HFFc6 (cell line): ENCODE measurements at places on chromosomes 6 and 20. TPM values are rescaled to one million over a fixed set of nuclear protein-coding genes. Genes with fewer than 3 reads are reported as not detected.

GRCh38 chr6:22146678-22146930, 150.2 kb downstream of the PRL start:
- no peak for DNase-seq

GRCh38 chr20:891058-891705, 25.0 kb downstream of the ANGPT4 start:
- DNase-seq, result no peak

GRCh38 chr6:51029561-51029960, 210.9 kb downstream of the TFAP2B start:
- DNase-seq, result no peak

DNA sequence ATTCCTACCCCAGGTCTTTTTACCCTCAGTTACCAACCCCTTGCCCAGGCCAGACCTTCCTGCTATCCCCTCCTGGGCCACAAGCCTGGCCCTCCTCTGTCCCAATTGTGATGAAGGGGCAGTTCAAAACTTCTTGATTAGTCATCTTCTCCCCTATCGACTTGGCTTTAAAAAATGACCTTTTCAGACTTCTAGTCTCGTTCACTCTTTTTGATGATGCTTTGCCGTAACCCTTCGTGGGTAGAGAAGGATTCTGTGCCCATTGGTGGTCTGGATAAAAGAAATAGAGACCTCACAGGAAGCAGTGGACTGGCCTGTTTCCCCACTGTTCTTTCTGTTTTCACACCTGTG, 5.5 kb downstream of the VEGFA start:
- DNase-seq, result no peak

DNA sequence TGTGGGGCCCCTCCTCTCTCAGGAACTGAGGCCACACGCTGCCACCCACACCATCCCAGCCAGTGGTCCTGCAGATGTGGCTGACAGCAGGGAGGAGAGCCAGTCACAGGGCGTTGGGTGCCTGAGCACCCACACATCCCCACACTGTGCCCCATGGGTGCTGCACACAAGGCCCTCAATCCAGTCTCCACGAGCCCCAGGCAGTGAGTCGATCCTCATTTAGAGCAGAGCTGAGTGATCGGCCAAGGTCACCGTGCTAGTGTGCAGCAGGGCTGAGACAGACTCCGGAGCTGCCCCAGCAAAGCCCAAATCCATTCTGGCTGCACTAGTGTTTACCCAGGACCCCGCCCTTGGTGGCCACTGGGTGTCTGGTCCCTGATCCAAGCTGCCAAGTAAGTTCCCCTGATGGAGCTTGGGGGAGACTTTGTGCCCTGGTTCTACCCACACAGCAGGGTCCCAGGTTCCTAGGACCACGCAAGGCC, 9.0 kb downstream of the C20orf203 start:
- no peak for DNase-seq

DNA sequence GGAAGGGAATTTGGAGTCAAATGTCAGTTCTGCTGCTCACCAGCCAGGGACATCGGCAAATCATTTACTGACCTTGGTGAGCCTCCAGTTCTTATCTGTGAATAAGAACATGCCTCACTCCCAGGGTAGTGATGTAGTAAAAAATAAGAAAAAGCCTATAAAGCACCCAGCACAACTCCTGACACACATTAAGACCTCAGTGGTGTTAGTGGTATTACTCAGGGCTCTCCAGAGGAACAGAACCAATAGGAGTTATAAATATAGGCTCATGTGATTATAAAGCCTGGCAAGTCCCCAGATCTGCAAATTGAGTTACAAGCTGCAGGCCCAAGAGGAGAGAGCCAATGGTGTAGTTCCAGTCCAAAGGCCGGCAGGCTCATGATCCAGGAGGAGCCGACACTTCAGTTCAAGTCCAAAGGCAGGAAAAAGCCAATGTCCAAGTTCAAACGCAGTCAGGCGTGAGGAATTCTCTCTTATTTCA, 71.3 kb upstream of the EYA2 start:
- no peak for DNase-seq

GRCh38 chr20:8860011-8860495, 208.8 kb upstream of the PLCB4 start:
- DNase-seq, result peak; percentile 83

GRCh38 chr6:41258196-41258493, 28.3 kb downstream of the TREM1 start:
- no peak for DNase-seq

The PPP1R16B gene
- total RNA-seq, result not detected in 3 replicates

The GABRR1 gene
- total RNA-seq, result not detected in 3 replicates

The SIRPD gene
- not detected in 3 replicates for total RNA-seq

The WFDC5 gene
- total RNA-seq, result not detected in 3 replicates

The SLA2 gene
- total RNA-seq, result not detected in 3 replicates

The ZC2HC1B gene
- not detected in 3 replicates for total RNA-seq
